Sigmoid colon (tissue), 7 donors: ENCODE measurements at places on chromosomes 7 and 10. TPM values are rescaled to one million over a fixed set of nuclear protein-coding genes. Genes with fewer than 3 reads are reported as not detected.

- no peaks in the 10 kb centered on the region for H3K27me3 ChIP-seq
- no peaks in the 10 kb centered on the region for H3K4me1 ChIP-seq
- no peaks in the 10 kb centered on the region for H3K36me3 ChIP-seq
- no peak for DNase-seq
- no peak overlapping the region for H3K4me3 ChIP-seq
Observed at GRCh38 chr10:90451283-90451682, 406.6 kb downstream of the HTR7 start.

OLAH gene
- not detected for total RNA-seq

DNA sequence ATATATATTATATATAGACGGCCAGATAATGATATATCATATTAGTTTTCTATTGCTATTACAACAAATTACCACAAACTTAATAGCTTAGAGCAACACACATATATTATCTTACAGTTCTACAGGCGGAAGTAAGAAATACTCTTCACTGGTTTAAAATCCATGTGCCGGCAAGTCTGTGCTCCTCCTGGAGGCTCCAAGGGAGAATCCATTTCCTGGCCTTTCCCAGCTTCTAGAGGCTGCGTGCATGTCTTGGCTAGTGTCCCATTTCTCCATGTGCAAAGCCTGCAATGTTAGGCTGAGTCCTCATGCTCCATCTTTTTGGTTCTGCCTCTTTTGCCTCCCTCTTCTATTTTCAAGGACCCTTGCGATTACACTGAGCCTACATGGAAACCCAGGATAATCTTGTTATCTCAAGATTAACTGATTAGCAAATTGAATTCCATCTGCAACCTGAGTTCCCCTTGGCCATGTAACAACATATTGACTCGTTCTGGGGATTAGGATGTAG lies 23.9 kb upstream of the PNLIPRP3 start:
- H3K36me3 ChIP-seq: no peaks in the 10 kb centered on the region
- no peaks in the 10 kb centered on the region for H3K27me3 ChIP-seq
- DNase-seq: no peak
- no peak overlapping the region for H3K27ac ChIP-seq
- no peaks in the 10 kb centered on the region for H3K4me1 ChIP-seq

SEMA3E gene
- 10.5 TPM for total RNA-seq

DNA sequence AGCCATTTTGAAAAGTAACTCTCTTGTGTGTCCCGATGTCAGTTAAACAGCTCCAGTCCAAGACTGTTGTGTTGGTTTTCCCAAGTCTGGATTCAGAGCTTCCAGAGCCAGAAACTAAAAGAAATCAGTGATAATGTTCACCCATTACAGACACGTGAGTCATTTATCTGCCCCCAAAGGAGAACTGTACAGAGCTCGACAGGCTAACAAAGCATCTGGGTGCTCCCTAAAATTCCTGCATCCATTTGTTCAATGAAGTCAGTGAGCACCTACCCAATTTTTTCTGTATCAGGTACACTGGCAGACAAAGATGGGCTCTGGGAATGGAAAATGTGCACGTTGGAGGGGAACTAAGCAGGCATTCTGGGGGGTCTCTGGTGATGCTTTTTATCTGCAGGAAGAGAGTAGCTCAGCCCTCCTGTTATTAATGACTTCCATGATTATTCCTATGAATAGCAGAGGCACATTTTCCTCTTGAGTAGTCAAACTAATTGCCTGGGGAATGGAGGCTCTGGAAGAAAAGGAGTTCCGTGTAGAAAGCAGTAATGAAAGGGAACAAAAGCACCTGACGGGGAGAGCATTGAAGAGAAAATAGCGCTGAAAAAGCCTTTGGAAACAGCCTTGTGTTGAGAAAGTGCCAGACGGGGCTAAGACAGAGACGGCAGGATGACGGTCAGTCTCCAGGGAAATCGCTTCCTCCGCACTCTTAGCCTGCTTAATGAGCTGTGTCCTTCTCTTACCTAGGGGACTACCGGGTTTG lies 75.3 kb downstream of the GAD2 start:
- no peaks in the 10 kb centered on the region for H3K36me3 ChIP-seq
- H3K4me1 ChIP-seq: no peaks in the 10 kb centered on the region
- H3K27me3 ChIP-seq: peaks cover 5% of the 10 kb centered on the region
- no peak overlapping the region for H3K27ac ChIP-seq
- DNase-seq: no peak

HTR5A gene
- total RNA-seq: not detected

DNA sequence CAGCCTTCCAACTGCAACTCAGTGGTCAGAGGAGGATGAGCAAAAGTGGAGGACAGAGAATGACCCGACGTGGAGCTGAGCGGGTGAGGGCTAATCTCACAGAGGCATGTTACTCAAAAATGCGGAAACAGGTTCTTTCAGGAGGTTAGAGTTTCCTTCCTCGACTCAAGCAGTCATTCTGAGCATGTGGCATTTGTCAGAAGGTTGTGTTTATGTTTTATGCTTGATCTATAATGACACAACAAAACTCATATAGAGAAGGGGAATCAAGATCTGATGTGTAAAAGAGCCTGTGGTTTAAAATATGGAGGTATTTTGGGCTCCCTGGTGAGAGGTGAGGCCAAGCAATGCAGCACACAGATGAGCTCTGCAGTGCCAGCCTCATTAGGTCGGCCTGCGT lies 311.4 kb downstream of the ADARB2 start:
- DNase-seq: no peak
- H3K4me3 ChIP-seq: no peak overlapping the region
- no peak overlapping the region for H3K27ac ChIP-seq
- H3K36me3 ChIP-seq: no peaks in the 10 kb centered on the region
- H3K4me1 ChIP-seq: no peaks in the 10 kb centered on the region
- no peaks in the 10 kb centered on the region for H3K27me3 ChIP-seq
